ENCODE measurements at places on chromosomes 5 and 9.

DNA sequence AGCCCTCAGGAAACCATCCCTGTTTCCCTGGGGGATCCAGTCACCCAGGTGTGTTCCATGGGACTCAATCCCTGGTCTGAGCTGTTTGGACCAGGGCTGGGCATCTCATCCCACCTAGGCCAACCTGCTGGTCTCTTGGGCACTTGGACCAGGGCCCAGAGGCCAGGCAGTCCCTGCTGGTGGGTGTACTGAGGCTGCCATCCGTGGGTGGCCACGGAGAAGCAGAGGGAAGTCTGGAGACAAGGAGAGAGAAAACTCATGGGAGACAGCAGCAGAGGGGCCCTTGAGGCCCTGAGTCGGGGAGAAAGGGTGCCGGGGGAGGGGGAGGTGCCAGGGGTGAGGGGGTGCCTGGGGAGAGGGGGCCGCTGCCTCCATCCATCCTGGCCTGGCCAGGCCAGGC lies 247.8 kb downstream of the PBX3 start:
- DNase-seq, result no peak

DNA sequence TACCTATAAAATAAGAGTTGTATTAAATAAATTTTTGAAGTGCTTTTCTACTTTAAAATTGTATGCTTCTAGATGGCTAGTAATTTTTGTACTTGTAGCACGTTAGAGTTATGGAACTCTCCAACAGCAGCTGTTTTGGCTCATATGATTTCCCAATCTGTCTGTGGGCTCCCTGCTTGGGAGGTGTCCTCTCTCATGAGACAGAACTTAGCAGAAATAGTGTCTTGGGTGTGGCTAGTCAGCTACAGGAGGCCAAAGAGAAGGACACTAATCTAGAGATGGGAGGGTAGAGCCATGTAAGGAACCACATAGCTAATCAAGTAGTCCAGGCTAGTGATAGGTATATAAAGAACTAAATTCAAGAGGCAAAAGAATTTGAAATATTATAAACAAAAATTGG lies 78.4 kb upstream of the DAB2 start:
- no peak for DNase-seq

- DNase-seq, result no peak
Observed at GRCh38 chr5:157559301-157559700, 16.3 kb downstream of the ADAM19 start.

GRCh38 chr5:93331863-93332262 lies 249.2 kb downstream of the NR2F1-AS1 start:
- no peak for DNase-seq

DNA sequence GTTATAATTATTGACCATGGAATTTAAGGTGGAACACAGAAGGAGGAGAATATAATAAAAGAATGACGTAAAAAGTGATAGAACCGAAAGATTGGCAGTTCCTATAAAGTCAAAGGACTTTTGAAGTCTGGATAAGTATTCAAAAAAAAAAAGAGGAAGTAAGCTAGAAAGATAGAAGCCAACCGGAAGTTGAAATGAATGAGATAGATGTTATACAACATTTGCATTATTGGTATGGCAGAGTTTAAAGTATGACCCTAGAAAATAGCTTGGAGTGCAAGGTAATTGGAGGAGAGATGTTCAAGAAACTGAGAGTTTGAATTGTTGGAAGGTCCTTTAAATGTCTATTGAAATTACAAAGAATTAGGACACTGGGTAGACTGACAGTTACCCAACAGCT lies 293.6 kb downstream of the FER start:
- peak; percentile 56 for DNase-seq

- no peak for DNase-seq
Observed at GRCh38 chr5:139155333-139155732, 42.8 kb downstream of the SIL1 start.

- no peak for DNase-seq
Observed at GRCh38 chr9:35935755-35936509, 22.0 kb downstream of the OR2S2 start.

DNA sequence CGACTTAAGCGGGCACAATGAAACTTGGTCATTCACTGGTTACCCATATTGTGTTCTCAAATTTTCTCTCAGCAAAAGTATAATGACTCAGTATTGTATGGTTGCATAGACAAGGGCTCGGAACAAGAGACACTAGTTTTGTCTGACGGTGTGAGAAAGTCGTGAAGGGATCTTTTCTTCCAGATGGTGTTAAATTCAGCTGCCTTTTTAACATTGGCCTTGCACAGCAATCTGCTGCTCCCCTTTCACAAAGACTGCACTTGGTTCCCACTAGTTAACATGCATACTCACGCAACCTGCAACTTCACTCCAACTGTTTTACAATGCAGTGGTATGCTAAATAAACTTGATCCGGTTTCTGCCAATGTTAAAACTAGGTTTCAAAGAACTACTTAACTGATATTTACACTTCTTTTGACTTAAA lies 219.2 kb downstream of the MEF2C start:
- DNase-seq, result no peak

- DNase-seq, result no peak
Observed at GRCh38 chr9:15725953-15726352, 173.1 kb downstream of the CCDC171 start.

GRCh38 chr5:6632324-6632887 lies 438 bp downstream of the NSUN2 start:
- DNase-seq, result no peak

- no peak for DNase-seq
Observed at GRCh38 chr9:38488156-38488698, 64.0 kb upstream of the IGFBPL1 start.

GRCh38 chr9:73640971-73641370 lies 489.3 kb downstream of the ANXA1 start:
- no peak for DNase-seq

DNA sequence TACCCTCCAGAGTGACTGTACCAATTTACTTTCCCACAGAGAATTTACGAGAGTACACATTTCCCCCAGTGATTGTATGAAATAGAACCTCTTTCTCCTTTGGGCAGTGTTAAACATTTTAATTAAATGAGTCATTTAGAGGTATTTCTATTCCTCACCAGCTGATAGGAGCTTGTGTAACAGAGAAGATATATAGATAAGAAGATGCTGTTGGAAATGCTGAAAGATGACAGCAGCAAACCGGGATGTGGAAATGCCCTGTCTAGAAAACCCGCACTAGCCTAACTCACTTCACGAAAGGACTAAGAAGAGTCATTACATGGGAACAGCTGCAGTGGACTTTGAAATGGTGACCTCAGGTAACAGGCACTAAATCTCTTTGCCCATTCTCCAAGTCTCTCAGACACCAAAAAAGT lies 68.3 kb downstream of the LPAR1 start:
- DNase-seq, result no peak

DNA sequence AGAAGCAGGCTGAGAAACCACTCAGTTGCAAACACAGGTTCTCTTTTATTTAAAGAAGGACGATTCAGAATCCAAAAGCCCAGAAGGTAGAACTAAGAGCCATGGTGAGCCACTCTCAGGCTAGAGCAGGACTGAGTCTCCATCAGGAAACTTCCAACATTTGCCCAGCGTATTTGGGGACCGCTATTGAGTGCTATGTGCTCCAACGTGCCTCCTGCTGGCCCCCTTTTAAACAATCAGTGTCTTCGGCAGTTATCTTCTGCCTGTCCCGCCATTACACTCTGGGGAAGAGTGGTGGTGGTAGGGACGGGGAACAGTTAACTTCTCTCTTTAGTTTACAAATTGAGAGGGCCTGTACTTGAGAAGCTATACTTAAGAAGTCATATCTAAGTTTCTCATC lies 78.1 kb downstream of the DENND1A start:
- DNase-seq, result no peak

GRCh38 chr5:82719368-82719767 lies 357.8 kb downstream of the TMEM167A start:
- DNase-seq, result no peak

DNA sequence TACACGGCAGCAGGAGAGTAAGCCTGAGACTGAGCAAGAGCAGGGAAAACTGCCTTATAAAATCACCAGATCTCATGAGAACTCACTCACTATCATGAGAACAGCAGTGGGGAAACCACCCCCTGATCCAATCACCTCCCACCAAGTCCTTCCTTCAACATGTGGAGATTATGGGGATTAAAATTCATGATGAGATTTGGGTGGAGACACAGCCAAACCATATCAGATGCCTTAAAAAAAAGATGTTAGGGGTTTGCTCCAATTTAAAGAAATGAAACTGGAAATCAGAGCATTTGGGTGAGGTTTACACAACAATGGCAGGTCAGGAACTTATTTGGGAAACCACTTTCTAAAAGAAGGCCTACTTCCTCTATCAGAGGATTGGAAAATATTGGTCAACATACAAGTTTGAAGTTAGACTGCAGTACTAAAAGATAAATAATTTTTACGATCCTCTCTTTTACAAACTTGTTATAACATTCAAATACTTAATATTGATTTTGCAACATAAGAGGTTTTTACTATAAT lies 105.1 kb downstream of the FBN2 start:
- no peak for DNase-seq

GRCh38 chr5:43941806-43942205 lies 338.8 kb downstream of the NNT start:
- DNase-seq, result no peak

DNA sequence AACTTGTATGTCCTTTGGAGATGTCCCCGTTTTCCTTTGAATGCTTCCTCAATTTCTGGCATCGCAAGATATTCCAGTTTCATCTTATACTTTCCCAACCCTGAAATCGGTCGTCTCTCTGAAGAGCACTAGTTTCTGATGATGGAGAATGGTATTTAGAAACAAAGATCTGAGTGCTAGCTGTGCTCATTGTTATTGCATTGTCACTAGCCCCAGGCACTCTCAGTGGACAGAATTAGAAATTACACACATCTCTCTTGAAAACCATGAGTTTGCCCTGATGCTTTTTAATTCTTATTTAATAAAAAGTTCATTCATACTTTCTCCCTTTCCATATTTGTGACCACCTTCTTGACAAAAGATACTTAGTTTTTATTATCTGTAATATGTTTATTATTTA lies 67.7 kb downstream of the C9orf152 start:
- DNase-seq, result no peak

DNA sequence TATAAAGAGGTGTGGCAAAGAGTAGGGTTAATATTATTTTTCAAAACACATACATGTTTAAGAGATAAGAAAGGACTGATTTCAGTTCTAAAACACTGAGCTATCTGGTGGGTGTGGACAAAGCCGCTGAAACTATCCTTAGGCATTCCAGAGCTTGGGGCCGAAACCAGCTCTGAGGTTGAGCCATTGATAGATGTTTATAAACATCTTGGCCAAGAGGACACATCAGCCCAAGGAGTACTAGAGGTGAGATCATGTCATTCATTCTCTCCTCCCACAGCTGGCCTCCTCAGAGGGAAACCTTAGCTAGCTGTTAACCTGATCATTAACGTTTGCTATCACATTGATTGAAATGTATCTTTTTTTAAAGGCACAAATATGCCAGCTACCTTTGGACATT lies 89.9 kb downstream of the NLN start:
- DNase-seq, result no peak

DNA sequence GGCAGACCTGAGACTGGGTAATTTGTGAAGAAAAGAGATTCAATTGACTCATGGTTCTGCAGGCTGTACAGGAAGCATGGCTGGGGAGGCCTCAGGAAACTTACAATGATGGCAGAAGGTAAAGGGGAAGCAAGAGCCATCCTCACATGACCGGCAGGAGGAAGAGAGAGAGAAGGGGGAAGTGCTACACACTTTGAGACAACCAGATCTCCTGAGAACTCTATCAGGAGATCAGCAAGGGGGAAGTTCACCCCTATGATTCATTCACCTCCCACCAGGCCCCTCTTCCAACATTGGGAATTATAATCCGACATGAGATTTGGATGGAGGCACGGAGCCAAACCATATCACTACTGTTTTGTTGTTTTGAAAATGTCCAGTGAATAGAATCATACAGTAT lies 110.2 kb downstream of the DAPK1 start:
- no peak for DNase-seq

DNA sequence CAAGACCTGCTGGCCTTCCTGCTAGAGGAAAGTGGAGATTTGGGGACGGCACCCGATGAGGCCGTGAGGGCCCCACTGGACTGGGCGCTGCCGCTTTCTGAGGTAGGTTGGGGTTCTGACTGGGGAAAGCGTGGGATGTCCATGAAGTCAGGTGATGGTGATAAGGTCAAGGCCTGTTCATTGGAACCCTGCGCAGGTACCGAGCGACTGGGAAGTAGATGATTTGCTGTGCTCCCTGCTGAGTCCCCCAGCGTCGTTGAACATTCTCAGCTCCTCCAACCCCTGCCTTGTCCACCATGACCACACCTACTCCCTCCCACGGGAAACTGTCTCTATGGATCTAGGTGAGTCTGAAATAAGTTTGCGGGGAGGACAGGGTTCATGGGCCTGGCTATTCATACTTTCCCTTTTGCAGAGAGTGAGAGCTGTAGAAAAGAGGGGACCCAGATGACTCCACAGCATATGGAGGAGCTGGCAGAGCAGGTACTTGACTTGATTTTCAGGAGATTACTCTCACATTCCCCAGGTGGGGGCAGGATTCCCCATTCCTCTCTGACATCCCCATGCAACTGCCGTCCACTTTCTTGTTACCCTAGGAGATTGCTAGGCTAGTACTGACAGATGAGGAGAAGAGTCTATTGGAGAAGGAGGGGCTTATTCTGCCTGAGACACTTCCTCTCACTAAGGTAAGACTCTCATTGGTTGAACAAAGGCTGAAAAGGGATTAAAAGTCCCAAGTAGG lies 505 bp downstream of the CREB3 start:
- peak; percentile 74 for DNase-seq

DNA sequence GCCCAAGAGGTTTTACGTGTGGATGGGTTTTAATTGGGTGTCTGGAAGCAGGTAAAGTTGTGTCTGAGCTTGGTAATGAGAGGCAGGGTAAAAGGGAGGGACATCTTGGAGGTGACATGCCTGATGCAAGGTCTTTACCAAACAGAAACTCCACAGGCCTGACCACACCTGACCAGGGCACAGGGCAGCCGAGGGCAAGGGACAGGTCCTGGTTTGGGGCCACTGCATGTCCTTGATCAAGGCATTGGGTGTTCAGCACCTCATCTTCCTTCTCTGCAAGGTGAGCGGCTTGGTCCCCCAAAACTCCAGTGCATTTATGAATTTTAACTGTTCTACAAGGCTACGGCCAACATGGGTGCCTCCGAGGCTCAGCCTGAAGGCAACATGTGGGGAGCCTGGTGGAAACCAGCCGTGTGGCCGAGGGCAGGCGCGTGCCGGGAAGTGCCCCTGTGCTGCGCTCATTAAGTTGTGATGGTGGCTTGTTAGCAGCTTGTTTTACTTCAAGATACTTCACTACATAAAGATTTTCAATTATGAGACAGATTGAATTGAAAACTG lies 30.7 kb upstream of the LPCAT1 start:
- DNase-seq, result no peak

GRCh38 chr9:95038666-95039065 lies 278.8 kb downstream of the FANCC start:
- DNase-seq, result no peak

DNA sequence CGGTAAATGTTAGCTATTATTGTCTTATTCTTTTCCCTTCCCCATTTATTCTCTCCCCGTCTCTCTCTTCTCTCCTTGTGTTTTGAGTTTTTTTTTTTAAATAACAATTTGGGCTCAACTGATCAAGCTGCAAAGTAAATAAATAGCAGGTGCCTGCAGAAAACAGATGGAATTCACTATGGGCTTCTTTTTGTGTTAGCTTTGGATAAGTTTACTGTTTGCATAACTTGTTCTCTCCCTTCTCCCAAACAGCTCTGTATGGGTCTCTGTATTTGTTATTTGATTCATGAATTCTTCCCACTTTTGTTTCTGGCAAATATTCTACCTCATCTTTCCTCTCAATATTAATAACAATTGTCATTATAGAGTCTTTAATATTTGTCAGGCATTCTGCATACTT lies 111.8 kb upstream of the ASTN2 start:
- DNase-seq, result no peak

GRCh38 chr5:59661954-59662615 lies 231.4 kb downstream of the PDE4D start:
- DNase-seq, result peak; percentile 8

- DNase-seq, result no peak
Observed at GRCh38 chr9:100030548-100030947, 68.3 kb downstream of the ERP44 start.

Data from NAMALWA (cell line).